ENCODE measurements at places on chromosomes 7 and 10.

GRCh38 chr10:60955316-60955715 lies 11.3 kb upstream of the RHOBTB1 start:
- DNase-seq = no peak

DNA sequence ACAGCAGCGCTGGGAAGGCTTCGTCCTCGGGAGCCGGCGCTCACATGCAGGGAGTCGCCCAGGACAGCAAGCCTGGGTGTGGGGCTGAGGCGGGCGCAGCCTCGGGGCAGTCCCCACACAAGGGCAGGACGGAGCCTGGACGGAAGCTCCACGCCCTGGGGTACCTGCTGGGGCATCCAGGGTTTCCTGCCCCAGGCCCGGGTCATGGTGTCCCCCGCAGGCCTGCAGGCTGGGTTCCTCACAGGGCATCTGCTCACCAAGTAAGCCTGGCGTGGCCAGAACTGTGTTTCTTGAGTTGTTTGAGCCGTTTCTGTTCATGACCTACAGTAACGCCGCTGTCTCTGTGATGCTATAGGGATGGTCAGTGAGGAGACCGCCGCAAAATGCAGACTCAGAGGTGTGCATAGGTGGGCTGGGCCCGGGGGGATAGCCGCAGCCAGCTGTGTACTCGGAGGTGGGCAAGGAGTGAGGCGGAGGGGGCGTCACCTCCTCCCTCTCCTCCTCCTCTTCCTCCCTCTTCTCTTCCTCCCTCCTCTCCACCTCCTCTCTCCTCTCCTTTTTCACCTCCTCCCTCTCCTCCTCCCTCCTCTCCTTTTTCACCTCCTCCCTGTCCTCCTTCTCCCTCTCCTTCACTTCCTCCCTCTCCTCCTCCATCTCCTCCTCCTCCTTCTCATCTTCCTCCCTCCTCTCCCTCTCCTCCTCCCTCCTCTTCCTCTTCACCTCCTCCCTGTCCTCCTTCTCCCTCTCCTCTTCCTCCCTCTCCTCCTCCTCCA lies 438.9 kb downstream of the DNAJB6 start:
- DNase-seq = no peak

DNA sequence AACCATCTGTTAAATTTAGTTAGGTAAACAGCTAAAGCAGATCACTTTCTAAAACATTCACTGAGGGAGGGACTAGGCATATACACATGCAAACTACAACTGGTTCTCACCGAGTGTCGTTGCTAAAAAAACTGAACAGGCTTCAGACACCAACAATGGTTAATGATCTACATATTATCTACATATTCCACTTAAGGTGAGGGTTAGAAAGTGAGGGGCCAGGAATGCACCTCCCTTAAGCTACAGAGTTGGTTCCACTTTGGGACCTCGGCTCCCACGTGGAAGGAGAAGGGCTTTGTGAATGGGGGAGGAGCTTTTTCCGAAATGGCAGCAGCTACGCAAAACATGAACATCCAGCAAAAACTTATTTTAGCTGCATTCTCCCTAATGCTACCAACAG lies 5.8 kb downstream of the CTBP2 start:
- no peak for DNase-seq

DNA sequence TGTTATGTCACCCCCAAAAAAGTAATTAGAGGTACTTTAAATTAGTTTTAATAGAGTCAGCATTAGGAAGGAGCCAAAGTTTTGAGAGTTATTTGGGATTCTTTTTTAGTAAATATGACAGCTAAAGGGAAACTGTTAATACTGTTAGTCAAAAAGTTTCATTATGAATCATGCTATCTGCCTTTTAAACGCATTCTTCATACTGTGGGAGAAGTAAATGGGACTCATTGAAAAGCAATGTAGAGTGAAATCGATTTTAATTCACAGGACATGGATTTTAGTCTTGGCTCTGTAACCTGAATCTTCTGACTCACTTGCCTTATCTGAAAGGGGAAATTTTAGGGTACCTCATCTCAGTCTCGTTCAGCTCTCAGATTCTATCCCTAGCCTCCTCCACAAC lies 105.1 kb downstream of the AASS start:
- peak; percentile 8 for DNase-seq

DNA sequence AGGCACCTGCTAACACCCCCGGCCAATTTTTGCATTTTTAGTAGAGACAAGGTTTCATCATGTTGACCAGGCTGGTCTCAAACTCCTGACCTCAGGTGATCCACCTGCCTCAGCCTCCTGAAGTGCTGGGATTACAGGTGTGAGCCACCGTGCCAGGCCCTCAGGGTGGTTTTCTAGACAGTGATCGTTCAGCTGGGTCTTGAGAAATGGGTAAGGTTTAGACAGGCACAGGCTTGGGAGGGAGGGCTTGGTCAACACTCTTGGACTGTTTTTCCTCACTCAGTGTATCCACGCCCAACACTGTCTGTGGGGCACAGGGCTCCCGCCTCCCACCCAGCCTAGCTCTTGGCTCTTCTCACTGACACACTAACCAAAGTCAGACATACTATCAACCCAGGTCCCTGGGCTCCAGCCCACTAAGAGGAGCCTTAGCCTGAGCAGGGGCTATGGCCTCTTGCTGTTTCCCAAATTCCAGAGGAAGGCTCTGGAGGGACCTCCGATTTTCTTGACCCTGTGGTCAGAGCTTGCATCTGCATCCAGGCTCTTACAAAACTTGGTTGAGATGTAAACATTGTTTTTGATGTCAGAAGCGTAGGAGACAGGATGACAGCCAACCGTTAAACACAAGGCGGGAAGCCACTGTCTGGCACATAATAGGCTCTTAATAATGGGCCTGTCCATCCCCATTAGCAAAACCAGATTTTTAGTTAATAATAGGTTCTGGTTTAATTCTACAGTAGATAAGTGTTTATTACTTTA lies 143.9 kb downstream of the PRKAG2 start:
- no peak for DNase-seq

DNA sequence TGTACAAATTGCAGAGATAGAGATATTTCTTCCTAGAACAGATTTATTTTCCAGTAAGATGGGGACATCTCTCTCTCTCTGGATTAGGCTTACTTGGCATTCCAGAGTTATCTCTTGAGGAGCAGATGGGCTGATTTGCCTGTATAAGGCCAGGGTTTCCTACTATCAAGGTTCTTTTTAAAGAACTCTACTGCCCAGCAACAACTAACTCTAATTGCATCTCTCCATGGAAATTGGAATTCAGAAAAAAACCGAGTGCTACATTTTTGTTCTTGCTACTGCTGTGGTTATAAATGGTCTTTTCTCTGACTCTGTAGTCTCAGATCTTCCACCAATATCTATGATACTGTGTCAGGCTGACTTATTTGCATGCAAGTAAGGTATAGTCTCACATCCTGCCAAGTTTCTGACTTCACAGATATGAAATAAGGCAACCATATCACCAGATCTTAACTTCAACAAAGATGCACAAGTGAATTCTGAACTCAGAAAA lies 161.1 kb downstream of the CRPPA start:
- no peak for DNase-seq

- DNase-seq = no peak
These were observed 53.9 kb downstream of the ARHGAP22 start for GRCh38 chr10:48550977-48551376.

DNA sequence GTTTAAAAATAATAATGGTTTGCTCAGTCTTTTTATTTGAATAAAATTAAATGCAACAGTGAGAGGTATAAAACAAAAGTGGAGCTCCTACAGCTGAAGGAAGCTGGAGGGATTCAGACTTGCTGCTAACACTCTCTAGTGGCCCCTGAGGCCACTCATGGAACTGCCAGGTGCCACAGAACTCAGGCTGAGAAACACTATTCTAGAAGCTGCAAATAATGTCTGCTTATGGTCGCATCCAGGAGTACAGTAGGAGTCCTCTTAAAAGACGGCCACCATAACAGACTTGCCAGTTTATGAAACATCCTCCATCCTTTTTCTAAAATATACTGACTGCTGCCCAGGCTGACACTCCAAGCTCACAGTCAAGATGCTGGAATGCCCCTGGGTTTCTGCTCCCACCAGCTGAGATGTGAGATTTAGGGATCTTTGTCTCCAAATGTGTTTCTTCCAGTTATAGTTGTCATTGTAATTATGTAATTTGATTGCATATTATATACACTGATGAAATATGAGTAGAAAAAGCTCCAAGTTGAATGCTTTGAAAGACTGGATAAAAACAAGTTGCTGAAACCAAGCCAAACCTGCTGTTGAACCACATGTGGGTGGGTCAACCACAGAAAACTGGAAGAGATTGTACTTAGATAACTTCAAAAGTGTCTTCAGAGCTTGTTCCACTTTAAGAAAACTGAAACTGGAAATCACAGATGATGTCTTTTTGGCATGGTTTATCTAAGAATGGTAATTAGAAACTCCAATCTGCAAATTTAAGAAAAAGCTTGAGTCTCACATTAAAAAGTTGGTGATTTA lies 213.7 kb upstream of the AOAH start:
- DNase-seq = no peak

DNA sequence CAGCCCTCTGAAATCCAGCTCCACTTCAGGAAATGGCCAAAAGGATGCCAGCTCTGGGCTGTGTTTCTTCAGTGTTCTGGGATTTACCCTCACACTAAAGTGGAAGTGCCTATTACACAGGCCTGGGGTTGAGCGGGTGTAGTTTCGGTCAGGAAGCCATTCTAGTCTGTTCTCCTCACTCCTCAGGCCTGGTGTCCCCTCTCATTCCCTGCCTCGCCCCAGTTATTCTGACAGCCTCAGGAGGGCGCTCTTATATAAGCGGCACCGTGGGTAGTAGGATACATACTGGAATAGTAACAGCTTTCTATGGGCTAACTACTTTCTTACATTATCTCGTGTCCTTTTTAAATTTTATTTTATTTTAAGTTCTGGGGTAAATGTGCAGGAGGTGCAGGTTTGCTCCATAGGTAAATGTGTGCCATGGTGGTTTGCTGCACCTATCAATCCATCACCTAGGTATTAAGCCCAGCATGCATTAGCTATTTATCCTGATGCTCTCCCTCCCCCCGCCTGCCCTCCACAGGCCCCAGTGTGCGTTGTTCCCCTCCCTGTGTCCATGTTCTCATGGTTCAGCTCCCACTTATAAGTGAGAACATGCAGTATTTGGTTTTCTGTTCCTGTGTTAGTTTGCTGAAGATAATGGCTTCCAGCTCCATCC lies 12.2 kb upstream of the LGI1 start:
- no peak for DNase-seq

DNA sequence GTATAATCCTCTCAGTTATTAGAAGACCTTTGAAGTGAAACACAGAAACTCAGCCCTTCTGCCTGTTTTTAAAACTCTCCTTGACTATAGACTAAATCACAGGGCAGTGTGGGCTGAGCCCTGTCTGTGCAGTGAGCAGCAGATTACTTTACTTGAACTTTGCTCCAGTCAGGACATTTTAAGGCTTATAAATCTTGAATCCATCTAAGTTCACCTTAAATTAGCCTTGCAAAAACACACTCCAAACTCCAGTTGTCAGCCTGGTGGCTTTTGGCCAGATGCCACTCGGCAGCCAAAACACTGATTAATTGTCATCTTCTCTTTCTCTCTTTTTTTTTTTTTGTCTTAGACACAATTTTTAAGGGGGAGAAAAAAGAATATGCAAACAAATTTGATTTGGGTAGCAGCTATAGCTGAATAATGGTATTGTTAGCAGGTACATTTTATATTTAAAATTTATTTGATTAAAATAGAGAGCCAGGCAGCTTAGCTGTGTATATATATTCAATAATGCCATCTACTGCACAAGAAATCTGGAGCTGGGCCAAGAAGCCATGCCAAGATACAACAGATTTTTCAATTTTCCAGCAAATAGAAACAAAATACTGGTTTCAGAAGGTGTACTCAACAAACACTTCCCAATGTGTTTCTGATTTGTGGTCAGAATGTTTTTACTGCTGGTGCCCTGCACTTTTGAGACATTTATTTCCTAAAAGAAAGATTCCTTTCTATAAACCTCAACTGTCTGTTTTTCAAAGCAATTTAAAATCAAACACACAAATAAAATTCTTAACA lies 247.7 kb downstream of the TFEC start:
- DNase-seq = no peak

DNA sequence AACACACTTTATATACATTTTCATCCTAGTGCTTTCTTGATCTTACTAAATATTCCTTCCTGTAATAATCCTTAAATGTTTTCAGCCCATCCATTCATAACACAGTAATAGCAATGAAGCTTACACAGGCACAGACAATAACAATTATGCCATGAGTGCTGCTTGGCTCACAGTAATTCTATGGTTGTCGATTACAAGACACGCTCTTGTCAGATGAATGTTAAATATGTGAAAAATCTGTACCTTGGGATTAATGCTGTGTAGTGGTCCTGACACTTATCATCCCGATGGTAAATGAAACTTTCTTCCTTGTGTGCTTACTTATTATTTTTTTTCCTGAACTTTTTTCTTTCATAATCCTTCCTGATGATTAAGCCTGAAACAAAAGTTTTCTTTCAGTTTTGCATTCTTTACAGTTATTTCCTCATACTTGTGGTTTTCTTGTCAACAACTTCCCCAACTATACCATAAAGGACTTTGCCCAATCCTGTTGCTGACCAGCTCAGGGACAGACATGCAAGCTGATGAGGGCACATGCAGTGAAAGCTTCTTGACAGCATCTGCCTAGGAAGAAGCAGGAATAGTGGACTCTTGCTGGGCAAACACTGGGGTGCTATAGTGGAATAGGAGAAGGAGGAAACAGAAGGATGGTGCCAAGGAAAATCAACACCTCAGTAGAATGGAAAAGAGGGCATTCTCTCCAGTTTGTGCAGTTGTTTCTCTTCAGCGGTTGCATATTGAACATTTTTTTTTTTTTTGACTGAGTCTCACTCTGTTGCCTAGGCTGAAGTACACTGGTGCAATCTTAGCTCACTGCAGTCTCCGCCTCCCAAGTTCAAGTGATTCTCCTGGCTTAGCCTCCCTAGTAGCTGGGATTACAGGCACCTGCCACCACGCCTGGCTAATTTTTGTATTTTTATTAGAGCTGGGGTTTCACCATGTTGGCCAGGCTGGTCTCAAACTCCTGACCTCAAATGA lies 6.7 kb upstream of the MGAM2 start:
- DNase-seq = peak; percentile 47

- DNase-seq = no peak
These were observed 141.6 kb downstream of the HIBADH start for GRCh38 chr7:27520815-27521790.

DNA sequence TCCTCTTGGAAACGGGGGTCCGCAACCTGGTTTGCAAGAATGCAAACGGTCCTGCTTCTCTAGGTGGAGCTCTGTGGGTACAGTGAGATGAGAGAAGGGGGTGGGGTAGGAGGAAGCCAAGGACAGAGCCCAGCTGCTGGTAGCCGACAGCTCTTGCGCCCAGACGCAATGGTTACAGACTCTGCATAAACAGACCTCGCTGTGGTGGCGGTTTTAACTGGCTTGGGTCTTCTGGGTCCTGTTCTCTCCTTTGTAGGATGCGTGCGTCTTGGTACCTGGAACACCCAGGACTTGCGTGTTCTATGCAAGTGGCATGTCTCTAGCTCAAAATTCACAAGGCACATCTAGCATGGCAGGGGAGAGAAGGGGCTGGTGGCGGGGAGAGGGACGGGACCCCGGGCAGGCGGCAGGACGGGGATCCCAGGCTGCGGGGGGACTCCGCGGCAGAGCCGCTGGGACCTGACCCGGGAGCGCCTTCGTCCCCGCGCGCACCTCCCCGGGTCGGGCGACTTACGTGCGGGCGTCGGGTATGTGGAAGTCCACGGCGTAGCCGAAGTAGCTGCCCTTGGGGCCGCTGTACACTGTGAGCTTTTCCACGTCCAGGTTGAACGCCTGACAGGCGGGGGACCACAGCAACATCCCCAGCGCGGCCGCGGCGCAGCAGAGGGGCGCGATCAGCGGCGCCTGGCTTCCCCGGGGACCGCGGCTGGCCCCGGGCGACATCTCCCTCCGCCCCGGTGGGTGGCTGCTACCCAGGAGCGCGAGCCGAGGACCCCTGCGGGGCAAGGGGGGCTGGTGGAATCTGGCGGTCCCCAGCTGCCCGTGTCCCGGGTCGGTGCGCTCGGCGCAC lies 448 bp downstream of the ITGA8 start:
- no peak for DNase-seq

Measured in HS-5 (cell line).